Spleen (tissue), 13 donors: ENCODE measurements at places on chromosomes 12 and 14. TPM values are rescaled to one million over a fixed set of nuclear protein-coding genes. Genes with fewer than 3 reads are reported as not detected.

Gene C3AR1
- 38.0 TPM for total RNA-seq

Gene DLST
- 76.2 TPM for total RNA-seq

Gene TBC1D30
- 8.4 TPM for total RNA-seq

DNA sequence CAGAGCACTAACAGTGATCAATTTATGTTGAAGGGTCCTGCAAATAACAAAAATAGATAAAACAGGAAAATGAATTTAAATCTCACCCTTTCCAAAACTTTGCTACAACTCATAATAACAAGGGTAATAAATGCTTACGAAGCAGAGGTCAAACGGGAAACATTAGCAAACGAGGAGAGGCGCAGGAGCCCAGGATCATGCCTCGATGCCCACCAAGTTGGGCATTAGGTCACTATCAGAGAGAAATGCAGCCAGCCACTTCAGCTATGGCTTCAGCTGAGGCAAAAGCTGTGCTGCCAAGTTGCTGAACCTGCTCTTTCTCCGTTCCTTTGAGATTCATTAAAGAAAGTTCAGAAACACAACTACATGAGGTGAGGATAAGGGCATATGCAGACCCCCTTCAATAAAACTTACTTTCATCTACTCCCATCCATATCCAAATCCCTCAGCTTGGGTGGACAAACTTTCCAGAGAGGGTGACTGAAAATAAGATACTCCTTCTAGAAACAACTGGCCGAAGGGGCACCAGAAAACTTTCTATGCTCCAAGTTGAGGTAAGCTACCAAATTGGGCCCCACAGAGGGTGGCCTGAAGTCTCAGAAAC is 7.9 kb downstream of the NKX2-1 start:
- H3K27me3 ChIP-seq: peaks cover 82% of the 10 kb centered on the region
- no peaks in the 10 kb centered on the region for H3K36me3 ChIP-seq
- H3K4me1 ChIP-seq: no peaks in the 10 kb centered on the region
- no peak for DNase-seq

DNA sequence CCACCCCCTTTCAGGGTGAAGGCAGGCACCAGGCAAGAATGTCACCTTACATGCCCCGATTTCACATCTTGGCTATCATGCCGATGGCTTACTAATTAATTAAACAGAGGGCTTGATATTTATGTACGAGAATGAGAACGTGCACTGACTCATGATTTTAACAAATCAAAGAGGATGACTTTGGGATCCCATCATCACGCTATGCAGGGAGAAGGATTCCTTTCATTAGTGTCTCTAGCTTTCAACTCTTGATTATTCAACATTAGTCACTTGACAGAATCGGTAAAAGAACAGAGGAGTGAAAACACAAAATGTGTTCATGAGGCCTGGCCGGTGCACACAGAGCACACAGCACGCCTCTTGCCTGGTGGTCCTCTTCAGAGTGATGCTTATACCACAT is 80.6 kb downstream of the PRKAB1 start:
- no peaks in the 10 kb centered on the region for H3K4me1 ChIP-seq
- H3K36me3 ChIP-seq: no peaks in the 10 kb centered on the region
- no peak for DNase-seq
- no peaks in the 10 kb centered on the region for H3K27me3 ChIP-seq

- H3K36me3 ChIP-seq: no peaks in the 10 kb centered on the region
- no peaks in the 10 kb centered on the region for H3K4me1 ChIP-seq
- no peak overlapping the region for H3K4me3 ChIP-seq
- peaks cover 8% of the 10 kb centered on the region for H3K27me3 ChIP-seq
Observed at GRCh38 chr14:52380294-52380693, 66.2 kb downstream of the PTGER2 start.

DNA sequence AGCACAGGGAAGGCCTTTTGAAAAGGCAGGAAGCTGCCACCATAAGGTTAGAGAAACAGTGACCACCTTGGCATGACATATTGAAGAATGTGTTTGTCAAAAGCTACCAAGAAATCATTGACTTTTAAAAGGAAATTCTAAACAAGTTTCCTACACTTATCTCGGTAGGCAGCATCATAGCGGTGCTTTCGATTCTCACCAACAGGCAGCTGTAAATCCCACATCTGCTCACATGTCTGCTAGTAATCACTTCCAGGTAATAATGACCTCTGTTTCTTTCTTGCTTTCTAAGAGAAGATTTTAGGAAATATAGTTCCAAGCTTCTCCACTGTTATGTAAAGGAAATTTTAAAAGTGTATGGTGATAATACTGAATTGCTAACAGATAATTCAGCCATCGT is 821.1 kb upstream of the FOXG1 start:
- H3K36me3 ChIP-seq: no peaks in the 10 kb centered on the region
- no peak overlapping the region for H3K27ac ChIP-seq
- H3K4me1 ChIP-seq: no peaks in the 10 kb centered on the region
- H3K4me3 ChIP-seq: no peak overlapping the region
- H3K27me3 ChIP-seq: no peaks in the 10 kb centered on the region
